Cardiac septum (tissue), 1 donor: ENCODE measurements at places on chromosomes 5 and 9.

DNA sequence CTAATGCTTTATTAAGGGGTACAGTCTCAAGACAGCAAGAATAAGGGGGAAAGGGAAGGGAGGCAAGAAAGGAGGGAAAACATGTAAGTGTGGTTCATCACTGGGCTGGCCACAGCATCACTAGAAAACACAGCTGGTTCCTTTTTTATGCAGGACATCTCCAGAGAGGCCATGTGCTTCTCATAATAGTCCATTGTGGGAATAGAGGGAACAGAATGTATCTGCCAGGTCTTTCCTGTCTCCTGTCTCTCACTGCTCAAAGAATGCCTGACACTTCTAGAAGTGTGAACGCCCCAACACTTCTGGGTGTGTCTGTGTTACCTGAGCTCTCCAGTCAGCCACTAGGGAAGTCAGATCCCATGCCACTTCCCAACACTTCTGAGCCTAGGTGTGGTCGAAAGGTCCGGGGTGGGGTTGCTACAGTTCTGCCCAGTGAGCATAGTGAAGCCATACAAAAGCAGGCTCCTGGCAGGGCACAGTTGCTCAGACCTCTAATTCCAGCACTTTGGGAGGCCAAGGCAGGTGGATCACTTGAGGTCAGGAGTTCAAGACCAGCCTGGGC lies 255.6 kb upstream of the SLC30A5 start:
- DNase-seq, result no peak

- no peak for DNase-seq
These were observed 7.7 kb upstream of the ABO start for GRCh38 chr9:133282464-133283238.

DNA sequence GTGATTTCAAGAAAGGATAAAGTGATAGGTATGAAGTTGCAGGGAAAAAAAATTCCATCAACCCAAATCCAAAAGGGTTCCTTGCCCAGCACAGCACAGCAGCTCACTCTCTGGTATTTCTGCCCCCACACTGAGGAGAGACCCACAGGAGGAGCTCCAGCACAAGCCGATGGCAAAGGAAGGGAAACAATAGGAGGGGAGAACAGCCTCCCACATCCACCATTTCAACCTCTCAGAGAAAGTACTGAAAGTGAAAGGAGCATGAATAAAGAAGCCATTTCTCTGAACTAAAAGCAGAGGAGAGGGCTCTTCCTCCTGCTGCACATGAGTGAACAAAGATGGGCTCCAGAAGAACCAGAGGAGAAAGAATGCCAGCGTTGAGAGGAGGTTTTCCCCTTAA lies 54.9 kb upstream of the ZSWIM6 start:
- no peak for DNase-seq

DNA sequence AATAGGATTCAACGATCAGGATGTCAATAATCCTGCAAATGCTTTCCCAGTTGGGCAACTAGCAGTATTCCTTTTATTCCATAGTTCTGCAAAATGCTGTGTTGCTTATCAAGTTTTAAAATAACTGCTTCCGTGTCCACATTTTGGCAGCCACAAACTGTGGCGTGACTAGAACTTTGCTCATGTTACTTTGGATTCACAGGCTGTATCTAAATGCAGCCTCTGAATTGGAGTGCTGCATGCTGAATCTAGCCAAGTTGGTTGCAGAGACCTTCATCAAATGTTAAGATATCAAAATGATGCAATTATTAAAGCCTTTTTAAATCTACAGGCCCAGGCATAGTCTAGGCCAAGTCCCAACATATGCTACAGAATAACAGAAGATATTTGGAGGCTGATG lies 249.2 kb downstream of the NR2F1-AS1 start:
- no peak for DNase-seq

GRCh38 chr9:113301548-113301947 lies 1.6 kb downstream of the RNF183 start:
- DNase-seq, result no peak

- no peak for DNase-seq
These were observed 141.6 kb upstream of the SPRY4 start for GRCh38 chr5:142466195-142466971.

GRCh38 chr9:12773562-12773961 lies 1.3 kb upstream of the LURAP1L start:
- DNase-seq, result no peak

GRCh38 chr5:115542651-115543364 lies 1.8 kb downstream of the FEM1C start:
- DNase-seq, result no peak

- DNase-seq, result no peak
These were observed 674.5 kb downstream of the CETN3 start for GRCh38 chr5:89735082-89735481.

GRCh38 chr5:58459146-58460001 lies 512 bp downstream of the PLK2 start:
- DNase-seq, result peak; percentile 78

GRCh38 chr5:13973724-13974123 lies 29.2 kb upstream of the DNAH5 start:
- DNase-seq, result no peak

DNA sequence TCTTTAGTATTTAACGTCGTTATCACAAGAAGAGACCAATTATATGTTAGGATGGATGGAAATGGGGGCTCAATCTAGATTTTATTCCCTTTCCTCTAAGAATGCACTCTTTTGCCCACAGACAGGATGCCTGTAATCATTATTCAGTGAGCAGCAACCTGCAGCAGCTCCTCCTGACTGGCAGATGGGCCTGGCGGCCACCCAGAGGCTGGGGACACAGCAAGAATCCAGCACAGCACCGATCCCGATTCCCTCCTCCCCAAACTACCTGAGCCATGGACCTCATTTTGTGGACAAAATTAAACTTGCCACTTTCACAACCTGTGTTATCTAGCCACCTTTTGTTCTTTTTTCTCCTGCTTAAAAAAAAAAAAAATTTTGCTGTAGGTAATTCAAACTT lies 101.0 kb downstream of the USP20 start:
- no peak for DNase-seq

GRCh38 chr9:19618816-19619215 lies 170.0 kb downstream of the SLC24A2 start:
- no peak for DNase-seq

DNA sequence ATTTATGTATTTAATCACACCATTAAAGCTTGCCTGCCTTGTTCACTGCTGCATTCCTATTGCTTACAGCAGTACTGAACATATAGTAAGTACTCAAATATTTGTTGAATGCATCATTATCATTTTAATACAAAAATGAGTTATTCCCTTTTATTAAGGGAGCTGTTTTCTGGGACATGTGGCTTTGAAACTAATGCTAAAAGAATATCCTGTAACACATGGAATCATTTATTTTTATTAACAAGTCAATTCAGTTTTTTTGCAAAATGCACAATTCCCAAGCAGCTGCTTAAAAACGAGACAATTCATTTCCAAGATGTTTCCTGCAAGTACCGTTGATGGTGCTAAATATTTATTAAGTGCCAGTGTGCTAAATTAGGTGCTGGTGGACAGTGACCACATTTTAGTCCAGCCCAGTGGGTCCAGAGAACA lies 148.3 kb upstream of the NR3C1 start:
- no peak for DNase-seq

DNA sequence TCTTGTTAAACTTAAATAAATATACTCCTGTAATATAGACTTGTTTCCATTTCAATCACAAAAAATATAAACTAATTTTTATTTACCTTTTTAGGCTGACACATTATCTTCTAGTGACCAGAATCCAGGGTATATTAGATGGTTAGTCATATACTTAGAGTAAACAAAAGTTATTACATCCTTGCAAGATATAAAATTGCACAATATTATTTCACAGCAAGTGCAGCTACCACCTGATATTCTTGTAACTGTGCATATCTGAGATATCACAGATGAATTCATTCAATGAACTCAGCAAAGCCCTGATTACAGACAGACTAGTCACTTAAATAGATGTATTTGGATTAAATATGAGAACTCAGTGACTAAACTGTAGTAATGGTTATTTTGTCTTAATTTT lies 25.6 kb upstream of the ARRDC3 start:
- DNase-seq, result no peak

DNA sequence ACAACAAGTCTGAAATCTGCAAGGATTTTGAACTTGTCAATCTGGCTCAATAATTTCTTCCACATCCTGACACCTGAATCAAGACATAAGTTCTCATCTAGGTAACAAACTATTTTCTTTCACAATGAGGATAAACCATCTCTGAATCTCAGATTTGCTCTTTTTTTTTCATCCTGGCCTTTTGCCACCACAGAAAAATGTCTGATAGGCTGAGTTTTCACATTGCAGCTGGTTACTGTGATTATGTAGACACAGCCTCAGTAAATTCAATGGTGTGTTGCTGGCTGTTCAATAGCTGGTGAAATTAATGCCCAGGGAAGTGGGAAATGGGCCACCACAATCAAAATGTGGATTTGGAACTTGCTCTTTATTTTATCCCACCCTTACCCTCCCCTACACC lies 2.8 kb upstream of the ADRA1B start:
- DNase-seq, result no peak

GRCh38 chr5:156378159-156378558 lies 51.2 kb downstream of the SGCD start:
- no peak for DNase-seq

DNA sequence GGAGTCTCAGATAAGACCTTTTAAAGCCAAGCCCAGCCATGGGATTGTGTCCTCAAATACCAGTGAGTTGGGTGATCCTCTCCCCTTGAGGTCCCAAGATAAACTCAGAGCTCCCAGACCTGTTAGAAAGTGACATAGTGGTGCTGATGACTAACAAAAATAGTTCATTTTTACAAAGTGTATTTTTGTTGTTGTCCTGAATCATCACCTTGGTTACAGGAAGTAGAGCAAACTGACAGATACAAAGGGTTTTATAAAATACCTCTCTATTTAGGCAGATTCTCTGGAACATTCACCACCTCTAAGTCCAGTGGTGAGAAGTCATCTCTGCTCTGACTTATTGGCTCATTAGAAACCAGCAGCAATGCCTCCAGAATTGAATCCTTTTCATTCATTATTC lies 259.3 kb downstream of the CEMIP2 start:
- DNase-seq, result no peak

DNA sequence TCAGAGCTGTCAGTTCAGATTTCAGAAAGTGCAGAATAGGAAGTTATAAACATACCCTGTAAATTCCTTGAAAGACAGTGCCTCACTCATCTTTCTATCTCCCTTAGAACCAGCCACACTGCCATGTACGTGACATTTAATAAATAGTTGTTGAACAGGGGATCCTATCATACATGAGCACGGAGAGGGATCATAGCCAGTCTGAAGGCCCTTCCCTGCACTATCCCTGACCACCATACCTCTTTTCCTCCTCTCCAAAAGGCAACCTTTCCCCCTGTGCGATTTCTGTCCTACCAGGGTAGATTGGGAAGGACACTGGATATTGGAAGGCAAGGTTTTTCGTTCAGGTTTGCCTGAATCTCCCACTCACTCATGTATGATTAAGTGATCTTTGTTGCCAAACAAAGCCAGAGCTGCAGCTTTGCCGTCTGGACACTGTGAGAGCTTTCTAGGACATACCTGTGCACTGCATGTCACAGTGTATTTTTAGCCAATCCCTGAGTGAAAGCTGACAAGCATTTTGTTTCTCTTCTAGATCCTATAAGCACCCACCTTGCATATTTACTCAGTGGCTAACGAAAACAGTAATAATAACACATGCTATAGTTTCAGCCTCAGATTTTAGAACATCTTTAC lies 986.5 kb upstream of the WWC1 start:
- no peak for DNase-seq

- DNase-seq, result no peak
These were observed 26.7 kb downstream of the XRCC4 start for GRCh38 chr5:83104021-83104420.

DNA sequence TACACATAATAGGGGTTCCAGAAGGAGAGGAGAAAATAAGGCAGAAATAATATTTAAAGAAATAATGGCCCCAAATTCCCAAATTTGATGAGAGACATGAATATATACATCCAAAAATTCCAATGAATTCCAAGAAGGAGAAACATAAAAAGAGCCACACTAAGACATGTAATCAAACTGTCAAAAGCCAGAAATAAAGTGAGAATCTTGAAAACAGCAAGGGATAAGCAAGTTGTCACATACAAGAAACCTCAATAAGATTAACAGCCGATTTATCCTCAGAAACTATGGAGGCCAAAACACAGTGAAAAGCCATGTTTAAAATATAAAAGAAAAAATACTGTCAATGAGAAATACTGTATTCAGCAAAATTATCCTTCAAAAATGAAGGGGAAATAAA lies 14.5 kb downstream of the CATSPER3 start:
- no peak for DNase-seq

DNA sequence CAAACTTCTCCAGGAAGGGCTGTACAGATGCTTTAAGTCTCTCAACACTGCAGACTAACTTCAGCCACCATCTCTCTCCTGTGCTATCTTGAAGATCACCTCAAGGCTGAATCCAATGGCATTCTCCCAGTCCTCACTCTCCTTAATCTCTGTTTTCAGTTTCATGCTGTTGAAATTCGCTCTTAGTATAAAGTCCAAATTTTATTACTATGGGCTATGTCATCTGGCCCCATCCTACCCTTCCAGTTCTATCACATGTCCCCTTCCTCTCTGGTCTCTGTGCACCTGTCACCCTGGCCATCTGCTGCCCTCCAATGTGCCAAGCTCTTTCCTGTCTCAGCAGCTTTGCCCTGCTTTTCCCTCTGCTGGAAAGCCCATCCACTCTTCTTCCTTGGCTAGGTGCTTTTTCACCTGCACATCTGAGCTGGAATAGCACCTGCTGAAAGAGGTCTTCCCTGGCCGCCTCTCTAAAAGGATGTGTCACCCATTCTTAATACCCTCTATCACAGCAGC lies 284.7 kb upstream of the MAP3K1 start:
- DNase-seq, result no peak

DNA sequence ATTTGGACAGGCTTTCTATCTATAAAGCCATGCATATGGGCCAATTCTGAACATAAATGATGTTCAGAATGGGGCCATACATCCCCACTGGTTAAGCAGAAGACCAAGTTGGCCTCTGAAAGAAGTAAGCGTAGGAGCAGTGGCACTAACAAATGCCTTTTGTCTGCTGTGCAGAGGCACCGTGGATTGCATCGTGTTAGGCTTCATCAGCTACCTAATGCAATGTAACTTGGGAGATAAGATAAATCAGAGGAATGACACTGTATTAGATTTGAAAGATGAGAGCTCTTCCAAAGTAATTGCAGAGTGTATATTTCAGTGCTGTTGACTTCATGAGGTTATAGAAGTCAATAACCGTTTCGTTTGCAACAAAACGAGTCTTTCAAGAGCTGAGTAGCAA lies 148.1 kb downstream of the PARP8 start:
- no peak for DNase-seq

DNA sequence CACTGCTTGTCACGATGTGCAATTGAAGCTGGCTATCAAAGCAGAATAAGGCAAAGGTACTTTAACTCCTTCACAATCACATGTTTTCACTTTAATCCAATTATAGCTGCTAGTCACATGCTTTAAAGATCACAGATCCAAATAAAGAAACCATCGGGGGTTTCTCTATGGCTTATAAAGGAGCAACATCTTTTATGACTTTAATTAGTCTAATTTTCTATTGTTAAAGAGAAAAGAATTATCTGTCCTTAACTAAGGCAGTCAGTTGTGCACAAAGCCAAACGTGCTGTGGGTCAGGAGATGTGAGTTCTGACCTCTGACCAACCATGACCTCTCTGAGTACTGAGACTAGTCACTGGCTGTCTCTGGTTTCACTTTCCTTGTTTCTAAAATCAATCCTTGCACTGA lies 561.1 kb downstream of the RAB3C start:
- no peak for DNase-seq

- no peak for DNase-seq
These were observed 185.4 kb downstream of the CPLANE1 start for GRCh38 chr5:37063739-37064138.

GRCh38 chr9:15373881-15374280 lies 48.8 kb upstream of the SNAPC3 start:
- DNase-seq, result no peak

GRCh38 chr5:64659289-64659688 lies 31.0 kb upstream of the SHISAL2B start:
- DNase-seq, result no peak
